ENCODE measurements at places on chromosomes 12 and 14.

DNA sequence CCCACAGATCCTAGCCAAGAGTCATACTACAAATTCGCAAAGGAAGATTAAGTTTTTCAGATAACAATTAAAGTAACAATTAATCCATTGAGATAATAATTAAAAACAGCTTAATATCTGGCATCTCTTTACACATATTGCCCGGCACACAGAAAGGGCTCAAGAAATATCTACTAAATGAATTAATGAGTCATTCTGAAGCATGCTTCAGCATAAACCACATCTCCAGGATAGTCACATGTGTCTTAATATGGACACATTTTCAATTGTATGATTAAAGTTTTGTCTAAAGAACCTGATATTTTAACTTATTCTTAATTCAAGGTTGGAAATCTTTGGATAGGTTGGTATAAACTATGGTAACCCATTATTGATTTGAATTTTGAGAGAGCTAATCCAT lies 9.6 kb downstream of the ITPR2 start:
- DNase-seq = no peak

DNA sequence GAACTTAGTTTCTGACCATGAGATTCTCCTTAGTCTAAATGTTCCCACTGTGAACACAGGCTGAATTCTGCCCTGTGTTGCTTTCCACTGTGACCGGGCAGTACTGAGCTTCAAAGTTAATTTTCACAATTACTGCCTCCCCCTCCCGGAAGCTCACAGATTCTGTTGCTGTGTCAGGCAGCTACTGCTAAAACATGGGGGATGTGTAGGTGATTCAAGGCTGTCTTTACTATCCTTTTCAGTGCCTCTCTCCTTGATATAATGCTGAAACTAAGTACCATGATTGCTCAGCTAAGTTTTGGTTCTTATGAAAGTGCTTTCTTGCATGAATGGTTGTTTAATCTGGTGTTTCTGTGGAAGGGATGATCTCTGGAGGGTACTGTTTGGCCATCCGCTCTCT lies 428.3 kb upstream of the NOVA1 start:
- no peak for DNase-seq

DNA sequence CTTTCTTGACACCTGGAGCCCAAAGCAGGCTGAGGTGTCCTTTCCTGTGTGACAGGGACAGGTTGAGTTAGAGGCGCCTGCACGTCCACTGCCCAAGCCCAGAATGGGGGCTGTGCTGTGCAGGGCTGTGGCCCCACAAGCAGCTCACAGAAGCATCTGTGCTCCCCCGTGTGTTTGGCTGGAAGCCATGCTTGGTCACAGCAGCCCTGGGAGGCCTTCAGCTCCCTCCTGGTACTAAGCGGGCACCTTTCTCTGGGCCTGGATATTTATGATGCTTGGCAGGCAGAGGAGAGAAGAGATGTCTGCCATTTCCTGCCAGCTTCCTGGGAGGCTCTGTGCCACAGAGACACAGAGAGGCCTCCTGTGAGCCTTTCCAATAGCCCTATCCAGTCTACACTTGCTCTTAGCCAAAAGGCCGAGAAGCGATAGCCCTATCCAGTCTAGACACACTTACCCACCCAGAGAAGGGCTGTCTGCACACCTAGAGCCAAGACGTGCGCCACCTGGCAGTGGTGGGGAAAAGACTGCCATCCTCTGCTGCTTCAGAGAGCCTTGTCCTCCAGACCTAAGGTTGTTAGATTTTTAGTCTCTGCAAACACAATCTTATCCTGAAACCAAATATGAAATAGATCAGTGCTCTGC lies 117.4 kb downstream of the GCH1 start:
- no peak for DNase-seq

GRCh38 chr14:93987376-93987775 lies 9.7 kb upstream of the CCDC197 start:
- no peak for DNase-seq

DNA sequence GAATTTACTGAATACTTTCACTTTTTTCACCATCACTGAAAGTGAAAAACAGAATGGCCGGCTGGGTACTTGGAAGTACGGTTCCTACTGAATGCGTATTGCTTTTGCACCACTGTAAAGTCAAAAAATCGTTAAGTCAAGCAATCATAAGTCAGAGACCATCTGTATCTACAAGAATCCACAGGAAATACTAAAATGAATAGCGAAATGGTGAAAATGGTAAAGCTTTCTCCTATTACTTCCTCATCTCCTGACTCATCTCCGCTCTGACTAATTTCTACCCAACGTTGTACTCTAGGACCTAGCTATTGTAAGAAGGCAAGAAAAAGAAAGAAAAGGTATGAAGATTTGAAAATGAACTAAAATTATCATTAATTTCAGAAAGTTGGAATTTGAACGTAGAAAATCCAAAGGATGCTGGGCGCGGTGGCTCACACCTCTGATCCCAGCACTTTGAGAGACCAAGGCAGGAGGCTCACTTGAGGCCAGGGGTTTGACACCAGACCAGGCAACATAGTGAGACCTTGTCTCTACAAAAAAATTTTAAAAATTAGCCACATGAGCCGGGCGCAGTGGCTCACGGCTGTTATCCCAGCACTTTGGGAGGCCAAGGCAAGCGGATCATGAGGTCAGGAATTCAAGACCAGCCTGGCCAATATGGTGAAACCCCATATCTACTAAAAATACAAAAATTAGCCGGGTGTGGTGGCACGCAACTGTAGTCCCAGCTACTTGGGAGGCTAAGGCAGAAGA lies 5.3 kb upstream of the CDCA4 start:
- no peak for DNase-seq

- no peak for DNase-seq
Observed at GRCh38 chr12:93894391-93895088, 217.4 kb downstream of the CRADD start.

DNA sequence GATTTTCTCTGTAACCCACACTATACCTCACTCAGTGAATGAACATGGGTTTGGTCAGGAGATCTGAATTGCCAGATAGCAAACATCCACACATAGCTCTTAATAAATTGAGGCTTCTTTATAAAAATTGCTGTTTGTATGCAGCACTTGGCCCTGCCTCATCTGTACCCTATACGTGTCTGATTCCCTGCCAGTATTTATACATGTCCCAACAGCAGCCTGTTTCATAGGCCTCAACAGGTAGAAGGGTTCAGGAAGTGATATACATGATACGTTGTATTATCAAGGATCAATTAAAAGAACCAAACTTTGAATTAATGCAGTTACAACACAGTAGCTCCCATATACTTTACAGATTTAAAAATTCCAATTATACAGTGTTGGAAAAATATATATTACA lies 32.3 kb downstream of the RASSF9 start:
- no peak for DNase-seq

DNA sequence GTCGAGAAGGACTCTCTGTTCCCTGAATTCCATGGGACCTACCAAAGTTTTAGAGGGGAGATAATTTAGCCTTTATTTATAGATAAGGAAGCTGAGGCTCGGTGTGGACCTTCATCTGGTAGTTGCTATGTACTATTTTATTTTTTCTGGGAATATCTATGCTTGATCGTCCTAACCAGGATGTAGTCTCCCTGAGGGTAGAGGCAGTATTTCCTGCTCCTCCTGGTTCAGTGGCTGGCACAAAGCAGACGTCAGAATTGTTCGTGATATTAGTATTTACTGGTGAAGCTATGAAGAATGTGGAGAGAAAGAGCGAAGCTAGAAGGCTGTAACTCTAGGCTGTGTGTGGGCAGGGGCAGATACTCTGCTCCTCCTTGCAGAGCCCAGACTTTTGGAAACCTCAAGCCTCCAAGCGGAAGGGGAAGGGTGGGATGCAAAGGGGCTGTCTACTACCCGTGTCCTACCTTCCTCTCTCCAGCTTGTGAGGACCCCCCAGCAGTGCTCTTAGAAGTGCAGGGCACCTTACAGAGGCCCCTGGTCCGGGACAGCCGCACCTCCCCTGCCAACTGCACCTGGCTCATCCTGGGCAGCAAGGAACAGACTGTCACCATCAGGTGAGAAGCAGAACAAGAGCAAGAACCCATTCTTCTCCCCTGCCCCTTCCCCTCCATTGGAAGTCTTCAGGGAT lies 1.4 kb downstream of the LRP10 start:
- DNase-seq = no peak

DNA sequence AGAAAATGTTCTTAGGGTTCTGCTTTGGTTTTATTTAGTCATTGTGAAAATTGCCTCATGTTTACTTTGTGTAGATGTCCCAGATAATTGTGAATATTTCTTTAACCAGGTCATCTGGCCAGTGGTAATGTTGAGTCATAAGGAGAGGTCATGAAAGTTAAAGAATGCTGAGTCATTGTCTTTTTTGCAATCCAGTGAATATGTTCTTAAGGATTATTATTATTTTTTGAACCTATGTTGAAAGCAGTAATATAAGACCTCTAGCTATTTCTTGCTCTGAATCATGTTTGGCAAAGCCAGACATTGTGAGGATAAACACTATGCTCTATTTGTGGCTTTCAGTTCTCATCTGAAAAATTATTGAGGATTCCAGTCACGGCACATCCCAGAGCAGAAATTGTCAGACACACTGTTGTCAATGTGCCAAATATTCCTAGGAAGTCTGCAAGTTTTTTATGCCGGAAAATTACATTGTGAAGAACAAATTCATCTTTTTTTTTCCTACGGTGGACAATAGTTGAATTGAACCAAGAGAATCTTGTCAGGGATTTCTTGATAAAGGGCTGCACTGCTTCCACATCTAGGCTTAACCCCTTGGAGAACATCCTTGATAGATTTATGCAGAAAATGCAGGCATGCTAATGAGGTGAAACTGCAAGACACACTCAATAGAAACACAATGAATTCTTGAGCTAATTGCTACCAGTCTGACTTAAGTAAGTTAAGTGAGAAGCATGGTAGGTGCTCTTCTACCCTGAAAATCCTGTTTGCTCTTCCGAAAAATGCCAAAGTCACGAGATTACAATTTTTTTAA lies 369.6 kb downstream of the ATP23 start:
- peak; percentile 66 for DNase-seq

DNA sequence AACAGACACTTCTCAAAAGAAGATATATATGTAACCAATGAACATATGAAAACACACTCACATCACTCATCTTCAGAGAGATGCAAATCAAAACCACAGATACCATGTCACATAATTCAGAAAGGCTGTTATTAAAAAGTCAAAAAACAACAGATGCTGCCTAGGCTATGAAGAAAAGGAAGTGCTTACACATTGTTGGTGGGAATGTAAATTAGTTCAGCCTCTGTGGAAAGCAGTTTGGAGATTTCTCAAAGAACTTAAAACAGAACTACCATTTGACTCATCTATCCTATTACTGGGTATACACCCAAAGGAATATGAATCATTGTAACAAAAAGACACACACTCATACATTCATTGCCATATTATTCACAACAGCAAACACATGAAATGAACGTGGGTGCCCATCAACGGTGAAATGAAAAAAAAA lies 35.1 kb downstream of the EIF2S3B start:
- no peak for DNase-seq

GRCh38 chr12:38456537-38457120 lies 140.1 kb downstream of the ALG10B start:
- no peak for DNase-seq

- peak; percentile 83 for DNase-seq
Observed at GRCh38 chr12:26153421-26154154, 28.8 kb upstream of the BHLHE41 start.

DNA sequence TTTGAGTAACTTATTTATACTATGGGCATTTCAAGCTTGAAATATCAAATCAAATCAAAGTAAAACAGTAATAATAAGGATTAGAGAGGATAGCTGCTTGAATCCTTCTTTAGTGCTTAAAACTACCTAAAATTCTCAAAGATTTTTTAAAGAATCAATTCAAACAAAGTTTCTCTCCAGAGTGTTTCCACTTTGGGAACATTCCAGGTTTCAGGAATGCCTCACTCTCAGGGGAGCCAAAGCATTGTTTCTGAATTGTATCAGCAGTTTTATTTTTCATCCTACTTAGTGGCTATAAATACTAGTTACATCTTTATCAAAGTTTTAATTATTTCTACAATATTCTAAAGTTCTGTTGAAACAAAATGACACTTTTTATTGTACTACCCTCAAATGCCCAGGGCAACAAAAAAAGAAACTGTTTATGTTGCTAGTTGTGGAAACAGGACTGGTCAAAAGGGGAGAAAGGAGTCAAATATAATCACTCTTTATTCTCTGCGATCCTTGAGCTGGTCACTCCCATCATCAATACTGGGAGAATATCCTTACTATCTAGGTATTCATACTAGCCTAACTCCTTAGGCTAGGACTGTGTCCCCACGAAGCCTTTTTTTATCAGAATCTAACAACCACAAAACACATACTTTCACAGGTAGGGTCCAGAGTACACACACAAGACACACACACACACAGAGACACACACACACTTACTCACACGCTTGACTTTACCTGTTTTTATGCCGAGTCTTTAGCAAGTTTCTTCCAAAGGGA lies 598 bp downstream of the RASSF9 start:
- DNase-seq = no peak

DNA sequence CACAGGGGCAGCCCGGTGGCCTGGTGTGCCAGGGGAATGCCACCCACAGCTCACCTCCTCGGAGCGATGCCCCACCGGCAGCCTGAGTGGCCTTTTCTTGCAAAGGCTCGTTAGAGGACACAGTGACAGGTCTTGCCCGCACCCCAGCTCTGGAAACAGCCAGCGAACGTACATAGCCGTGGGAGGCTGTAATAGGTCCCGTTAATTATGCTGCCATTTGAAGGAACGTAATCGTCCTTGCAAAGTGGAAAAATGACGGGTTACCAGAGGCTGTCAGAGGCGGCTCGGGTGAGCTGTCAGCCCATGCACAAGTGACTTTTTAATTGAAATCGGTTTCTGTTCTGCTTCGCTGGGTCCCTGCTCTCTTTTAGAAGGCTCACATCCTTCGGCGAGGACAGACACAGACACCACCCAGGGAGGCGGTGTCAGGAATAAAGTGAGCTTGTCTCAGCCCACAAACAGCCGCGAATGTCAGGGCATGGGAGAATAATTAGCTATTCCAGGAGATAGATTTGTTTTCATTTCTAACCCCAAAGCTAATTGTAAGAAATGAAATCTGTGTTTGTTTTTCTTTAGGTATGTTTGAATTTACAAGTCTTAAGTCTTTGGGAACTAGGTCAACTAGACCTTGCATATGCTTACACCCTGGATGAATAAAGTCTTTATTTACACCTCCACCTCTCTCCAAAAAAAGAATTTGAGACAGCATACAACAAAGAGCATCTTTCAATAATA lies 77.2 kb upstream of the RFLNA start:
- no peak for DNase-seq

DNA sequence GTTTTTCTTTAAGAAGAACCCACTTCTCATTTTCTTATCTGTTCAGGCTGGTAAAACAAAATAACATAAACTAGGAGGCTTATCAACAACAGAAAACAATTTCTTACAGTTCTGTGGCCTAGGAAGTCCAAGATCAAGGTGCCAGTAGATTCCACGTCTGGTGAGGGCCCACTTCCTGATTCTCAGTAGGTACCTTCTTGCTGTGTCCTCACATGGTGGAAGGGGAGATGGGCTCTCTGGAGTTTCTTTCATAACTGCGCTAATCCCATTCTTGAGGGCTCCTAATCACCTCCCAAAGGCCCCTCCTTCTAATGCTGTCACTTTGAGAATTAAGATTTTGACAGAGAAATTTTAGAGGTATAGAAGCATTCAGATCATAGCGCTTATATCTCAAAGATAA lies 33.4 kb downstream of the TXNRD1 start:
- no peak for DNase-seq
